ENCODE measurements at places on chromosomes 3 and 15. TPM values are rescaled to one million over a fixed set of nuclear protein-coding genes. Genes with fewer than 3 reads are reported as not detected.

- no peak for DNase-seq
Observed at GRCh38 chr3:167626490-167626889, 27.3 kb downstream of the WDR49 start.

The OR5K2 gene
- not detected for total RNA-seq

GRCh38 chr3:193962986-193963685 is 172.8 kb upstream of the HES1 start:
- DNase-seq, result no peak

DNA sequence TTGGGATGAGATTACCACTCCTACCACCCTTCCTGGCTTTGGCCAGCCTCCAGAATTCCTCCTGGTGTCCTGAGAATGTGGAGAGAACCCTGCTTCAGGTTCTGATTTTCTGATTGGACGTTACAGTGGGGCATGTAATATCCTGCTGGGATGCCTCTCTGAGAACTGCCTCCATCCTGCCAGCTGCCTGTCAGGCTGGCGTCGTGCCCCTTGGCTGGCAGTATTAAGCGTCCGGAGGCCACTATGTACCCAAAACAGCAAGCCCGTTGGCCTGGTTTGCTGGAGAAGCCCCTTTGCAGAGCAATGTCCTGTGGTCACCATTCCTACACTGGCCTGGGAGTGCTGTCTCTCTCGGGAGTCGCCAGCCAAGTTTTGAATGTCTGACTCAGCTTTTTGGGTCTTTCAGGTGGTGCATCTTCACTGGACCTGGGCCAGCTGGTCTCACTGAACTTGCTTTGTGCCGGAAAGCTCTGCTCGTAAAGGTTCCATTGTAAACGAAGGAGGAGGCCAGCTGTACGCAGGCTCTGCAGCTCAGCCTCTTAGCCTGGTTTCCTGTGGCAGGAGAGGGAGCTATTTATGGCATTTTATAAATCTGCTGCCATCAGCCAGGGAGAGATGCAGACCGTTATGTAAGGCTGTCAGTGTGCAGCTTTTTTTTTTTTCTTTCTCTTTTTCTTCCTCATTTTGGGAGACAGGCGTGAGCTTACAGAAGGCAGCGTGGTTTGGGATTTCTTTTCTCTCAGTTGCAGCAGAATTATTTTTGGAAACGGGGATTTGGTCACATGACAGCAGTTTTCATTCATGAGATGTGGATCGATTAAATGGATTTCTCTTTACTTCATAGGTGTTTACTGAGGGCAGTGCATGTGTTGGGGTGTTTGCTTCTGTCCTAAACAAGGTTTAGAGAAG is 19.0 kb upstream of the TRAK1 start:
- peak; percentile 6 for DNase-seq

DNA sequence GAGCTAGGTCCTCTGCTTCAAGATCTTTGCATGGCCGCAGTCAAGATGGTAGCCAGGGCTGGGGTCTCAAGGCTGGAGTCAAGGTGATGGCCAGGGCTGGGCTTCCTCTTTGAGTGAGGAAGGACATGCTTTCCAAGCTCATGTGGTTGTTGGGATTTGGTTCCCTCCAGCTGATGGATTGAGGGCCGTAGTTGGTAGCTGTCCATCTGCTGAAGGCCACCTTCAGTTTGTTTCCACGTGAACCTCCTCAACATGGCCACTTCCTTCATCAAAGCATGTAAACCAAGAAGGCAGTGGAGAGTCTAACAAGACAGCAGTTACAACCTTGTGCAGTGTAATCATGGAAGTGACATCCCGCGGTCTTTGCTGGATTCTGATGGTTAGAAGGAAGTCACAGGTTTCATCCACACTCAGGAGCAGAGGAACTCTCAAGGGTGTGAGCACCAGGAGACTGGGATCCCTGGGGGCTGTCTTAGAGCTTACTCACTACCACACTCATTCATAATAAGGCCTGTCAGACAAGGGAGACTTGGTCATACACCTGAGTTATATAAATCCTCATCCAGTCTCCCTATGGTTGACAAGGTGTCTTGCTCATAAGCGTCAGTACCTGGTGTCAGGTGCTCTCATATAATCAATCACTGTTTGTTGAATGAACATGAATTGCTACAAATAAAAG is 42.1 kb downstream of the ABHD5 start:
- no peak for DNase-seq

DNA sequence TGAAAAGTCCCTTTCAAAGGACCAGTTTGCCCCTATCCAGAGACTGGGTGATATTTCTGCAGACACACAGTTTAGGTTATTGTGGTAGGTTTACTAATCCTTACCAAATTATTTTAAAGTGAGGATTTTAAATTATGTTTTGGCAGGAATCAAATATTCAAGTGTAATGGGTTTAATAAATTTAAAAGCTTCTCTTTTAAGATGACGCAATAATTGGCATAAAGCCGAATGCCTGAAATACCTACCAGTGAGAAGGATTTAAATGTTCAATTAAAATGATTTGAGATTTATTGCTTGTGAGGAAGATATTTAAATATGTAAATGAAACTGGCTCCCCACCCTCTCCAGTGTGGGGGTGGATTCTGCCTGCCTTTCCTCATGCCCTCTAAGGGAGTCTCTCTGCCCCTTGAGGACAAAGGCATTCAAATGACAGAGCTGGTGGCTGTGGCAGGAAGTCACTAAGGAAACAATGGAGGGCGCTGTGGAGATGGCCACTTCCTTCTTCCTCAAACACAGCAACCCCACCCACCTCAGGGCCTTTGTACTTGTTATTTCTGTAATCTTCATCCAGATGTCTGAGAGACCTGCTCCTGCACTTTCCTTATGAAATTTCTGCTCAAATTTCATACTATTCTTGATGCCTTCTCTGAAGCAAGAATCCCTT is 131.7 kb downstream of the TNIK start:
- no peak for DNase-seq

The ANKRD63 gene
- total RNA-seq, result not detected

DNA sequence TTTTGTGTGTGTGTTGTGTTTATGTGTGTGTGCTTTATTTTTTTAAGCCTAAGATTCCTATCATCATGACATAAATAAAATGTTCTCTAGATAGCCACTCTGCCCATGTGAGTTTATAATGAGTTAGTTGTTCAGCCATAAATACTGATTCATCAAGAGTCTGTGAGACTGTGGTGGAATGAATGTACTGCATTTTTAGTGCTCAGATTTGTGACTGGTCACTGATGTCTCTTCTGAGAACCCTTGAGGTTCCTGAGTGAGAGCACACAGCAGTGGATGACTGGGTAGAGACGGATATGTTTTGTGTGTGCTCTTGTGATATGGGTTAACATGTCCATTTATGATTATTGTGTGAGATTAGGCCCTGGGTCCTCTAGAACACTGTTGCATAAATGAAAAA is 51.2 kb downstream of the SETD5 start:
- DNase-seq, result no peak

The FBXO40 gene
- not detected for total RNA-seq

DNA sequence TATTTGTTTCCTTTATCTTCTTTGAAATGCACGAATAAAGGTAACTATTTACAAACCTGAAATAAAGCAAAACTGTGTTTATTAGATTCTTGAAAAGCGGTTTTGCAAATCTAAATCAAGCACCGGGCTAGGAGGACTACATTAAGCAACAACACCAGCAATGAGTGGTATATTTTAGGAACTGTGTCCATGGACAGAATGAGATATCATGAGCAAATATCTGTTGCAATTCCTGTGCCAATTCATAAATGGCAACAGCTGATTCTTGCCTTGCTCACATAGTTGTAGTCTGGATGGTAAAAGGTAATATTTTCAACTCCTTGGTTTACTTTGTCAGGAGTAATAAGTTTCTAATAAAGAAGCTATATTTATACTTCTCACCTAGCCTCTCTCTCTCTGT is 403.3 kb downstream of the LPP start:
- DNase-seq, result no peak

GRCh38 chr3:191066669-191067068 is 132.4 kb upstream of the OSTN start:
- no peak for DNase-seq

The MLF1 gene
- 6.6 TPM for total RNA-seq

DNA sequence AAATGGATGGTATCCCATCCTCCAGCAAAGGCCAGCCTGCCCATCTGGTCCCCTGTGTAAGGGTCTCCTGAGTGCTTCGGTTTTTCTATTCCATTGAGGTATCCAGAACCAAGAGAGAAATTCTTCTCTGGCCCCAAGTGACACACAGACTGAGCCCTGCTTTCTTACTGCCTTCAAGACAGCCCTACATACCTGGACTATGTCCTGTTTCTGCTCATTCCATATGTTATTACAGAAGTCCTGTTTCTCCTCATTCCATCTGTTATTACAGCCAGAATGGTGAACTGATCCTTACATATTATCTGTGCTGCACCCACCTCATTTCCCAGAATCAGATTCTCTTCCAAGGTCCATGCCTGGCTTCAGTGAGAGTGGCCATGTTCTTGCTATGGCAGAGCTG is 115.2 kb downstream of the DCLK3 start:
- no peak for DNase-seq

The ERICH6 gene
- not detected for total RNA-seq
